ENCODE measurements at places on chromosomes 7 and 10. TPM values are rescaled to one million over a fixed set of nuclear protein-coding genes. Genes with fewer than 3 reads are reported as not detected.

KNDC1 gene
- polyA plus RNA-seq = 1.9 TPM

AUTS2 gene
- polyA plus RNA-seq = 32.0 TPM

DNA sequence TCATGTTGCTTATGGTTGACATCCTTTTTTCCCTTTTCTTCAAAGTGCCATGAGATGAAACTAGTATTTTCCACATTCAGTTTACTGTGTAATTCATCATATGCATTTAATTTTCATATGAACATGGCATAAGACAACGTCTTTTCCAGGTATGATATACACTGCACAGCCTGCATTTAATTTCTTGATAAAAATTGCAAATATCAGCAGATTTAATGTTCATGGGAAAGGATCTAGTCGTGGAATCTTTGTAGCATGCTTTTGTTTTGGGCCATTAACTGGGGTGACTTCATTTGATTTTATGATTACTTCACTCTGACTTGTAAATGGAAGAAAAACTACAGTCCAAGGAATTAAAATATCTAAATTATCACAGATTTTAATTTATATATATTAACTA lies 837.3 kb downstream of the IPMK start:
- no peak overlapping the region for H3K27ac ChIP-seq
- no peak overlapping the region for H3K4me3 ChIP-seq
- no peak for DNase-seq
- no peaks in the 10 kb centered on the region for H3K27me3 ChIP-seq
- H3K36me3 ChIP-seq = no peaks in the 10 kb centered on the region

- no peak overlapping the region for H3K4me3 ChIP-seq
- no peak for DNase-seq
- H3K27me3 ChIP-seq = no peaks in the 10 kb centered on the region
- H3K27ac ChIP-seq = no peak overlapping the region
Observed at GRCh38 chr10:67812007-67812406, 26.0 kb downstream of the DNAJC12 start.

IKZF1 gene
- 0.45 TPM for polyA plus RNA-seq

GRCh38 chr10:2335626-2336025 lies 598.3 kb upstream of the ADARB2 start:
- H3K4me3 ChIP-seq = no peak overlapping the region
- DNase-seq = no peak
- H3K27me3 ChIP-seq = no peaks in the 10 kb centered on the region
- no peaks in the 10 kb centered on the region for H3K4me1 ChIP-seq
- no peak overlapping the region for H3K27ac ChIP-seq

DNA sequence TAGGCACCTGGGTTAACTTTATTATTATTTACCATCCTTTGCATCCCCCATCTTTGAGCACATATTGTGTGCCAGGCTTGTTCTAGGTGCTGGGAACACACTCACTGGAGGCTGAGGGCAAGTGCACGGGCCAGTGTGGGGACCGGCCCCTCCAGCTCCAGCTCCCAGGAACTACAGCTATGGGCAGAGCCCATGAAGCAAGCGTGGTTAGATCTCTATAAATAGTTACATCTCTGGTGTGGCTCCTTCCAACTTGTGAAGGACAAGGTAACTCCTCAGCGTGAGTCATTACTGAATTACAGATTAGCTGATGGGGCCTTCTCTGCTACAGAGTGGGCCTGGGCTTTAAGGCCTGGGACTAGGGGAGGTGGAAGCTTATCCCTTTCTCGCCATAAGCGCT lies 583.5 kb downstream of the SDK1 start:
- no peaks in the 10 kb centered on the region for H3K27me3 ChIP-seq
- no peak for DNase-seq
- H3K4me3 ChIP-seq = no peak overlapping the region
- no peak overlapping the region for H3K27ac ChIP-seq

- H3K27me3 ChIP-seq = no peaks in the 10 kb centered on the region
- no peak overlapping the region for H3K4me3 ChIP-seq
Observed at GRCh38 chr10:114359041-114359952, 45.0 kb downstream of the AFAP1L2 start.

GRCh38 chr7:86925221-86925620 lies 134.2 kb downstream of the ELAPOR2 start:
- H3K4me3 ChIP-seq = no peak overlapping the region
- H3K27ac ChIP-seq = no peak overlapping the region
- no peaks in the 10 kb centered on the region for H3K36me3 ChIP-seq
- DNase-seq = no peak

UTF1 gene
- 55.7 TPM for polyA plus RNA-seq
